ENCODE measurements at places on chromosomes 7 and 10.

DNA sequence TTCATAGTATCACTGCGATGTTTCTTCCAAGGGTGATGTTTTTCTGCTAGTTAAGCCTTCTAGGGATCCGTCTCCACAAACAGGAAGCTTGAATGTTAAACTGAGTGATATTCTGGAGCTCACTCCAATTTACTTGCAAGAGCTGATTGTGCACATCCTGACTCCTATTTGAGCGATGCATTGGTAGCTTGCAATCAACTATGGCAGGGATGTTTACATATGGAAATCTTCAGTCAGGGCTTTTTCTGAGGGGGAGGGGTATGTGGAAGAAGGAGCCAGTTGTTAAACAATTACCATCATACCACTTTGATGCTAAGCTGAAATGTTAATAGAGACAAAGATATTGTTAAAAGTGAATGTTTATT is 43.2 kb upstream of the NXPH1 start:
- DNase-seq = no peak

- peak; percentile 8 for DNase-seq
Measured at GRCh38 chr7:121620953-121621606, 225.0 kb upstream of the FAM3C start.

DNA sequence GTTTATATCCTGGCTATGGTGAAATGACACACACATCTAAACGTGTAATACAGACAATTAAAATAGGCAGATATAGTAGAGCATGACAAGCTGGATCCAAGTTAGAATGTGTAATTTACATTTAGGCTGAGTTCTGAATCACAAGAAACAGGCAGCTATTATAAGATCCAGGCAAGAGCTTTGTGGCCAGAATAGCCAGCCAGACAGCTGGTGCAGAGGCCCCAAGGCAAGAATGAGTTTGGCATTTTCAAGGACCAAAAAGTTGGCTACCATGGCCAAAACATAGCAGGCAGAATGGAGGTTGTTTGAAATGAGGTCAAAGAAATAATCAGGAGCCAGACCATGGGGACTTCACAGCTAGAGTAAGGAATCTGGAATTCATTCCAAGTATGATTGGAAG is 281.7 kb downstream of the MTERF1 start:
- DNase-seq = no peak

DNA sequence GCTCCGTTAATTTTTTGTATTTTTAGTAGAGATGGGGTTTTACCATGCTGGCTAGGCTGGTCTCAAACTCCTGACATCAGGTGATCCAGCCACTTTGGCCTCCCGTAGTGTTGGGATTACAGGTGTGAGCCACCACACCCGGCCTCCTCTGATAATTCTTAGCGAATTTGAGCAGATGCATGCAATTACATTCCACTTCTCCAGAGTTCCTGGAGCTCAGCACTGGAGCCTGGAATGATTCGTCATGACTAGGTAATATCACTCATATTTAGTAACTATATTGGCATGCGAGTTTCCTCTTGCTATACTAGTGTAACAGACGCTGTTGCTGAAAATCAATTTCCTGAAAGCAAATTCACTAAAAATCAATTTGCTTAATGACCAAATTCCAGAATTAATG is 86.8 kb downstream of the MKX start:
- no peak for DNase-seq

DNA sequence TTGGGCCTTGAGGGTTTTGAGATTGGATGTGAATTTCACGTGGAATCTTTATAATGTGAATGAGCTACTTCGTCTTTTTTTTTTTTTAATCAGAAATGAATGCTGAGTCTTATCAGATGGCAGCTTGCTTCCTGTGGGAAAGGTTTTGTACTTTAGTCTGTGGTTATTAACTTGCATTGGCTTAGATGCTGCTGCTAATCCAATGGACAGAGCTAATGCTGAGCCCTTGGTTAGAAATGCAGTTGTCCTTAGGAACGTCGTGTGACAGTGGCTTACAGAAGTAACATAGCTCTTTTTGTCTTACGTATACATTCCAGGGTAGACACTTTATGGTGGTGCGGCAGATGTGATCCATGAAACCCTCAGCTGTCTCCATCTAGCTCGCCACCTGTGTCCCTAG is 32.8 kb downstream of the ADCY1 start:
- no peak for DNase-seq

GRCh38 chr10:75606203-75606779 is 174.9 kb downstream of the LRMDA start:
- no peak for DNase-seq

DNA sequence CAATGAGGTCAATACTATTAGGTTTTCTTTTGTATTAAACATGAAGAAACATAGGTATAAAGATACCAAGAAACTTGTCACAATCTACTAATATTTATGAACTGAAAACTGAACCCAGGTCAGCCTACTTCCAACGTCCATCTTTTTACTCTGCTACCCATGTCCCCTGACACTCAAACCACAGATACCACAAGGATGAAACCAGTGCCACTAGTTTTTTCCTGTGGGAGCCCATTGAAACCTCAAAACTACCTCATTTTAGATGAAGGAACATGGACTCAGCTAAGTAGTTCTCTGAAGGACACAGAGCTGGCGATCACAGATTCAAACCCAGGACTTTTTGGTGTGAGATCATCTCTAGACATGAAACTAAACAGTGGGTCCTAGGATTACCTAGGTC is 6.8 kb downstream of the TET1 start:
- no peak for DNase-seq

GRCh38 chr10:101323495-101323894 is 30.5 kb upstream of the BTRC start:
- no peak for DNase-seq

GRCh38 chr7:116426428-116427156 is 72.9 kb upstream of the CAV2 start:
- no peak for DNase-seq

GRCh38 chr10:46272863-46273415 is 13.9 kb upstream of the ANTXRL start:
- DNase-seq = no peak

DNA sequence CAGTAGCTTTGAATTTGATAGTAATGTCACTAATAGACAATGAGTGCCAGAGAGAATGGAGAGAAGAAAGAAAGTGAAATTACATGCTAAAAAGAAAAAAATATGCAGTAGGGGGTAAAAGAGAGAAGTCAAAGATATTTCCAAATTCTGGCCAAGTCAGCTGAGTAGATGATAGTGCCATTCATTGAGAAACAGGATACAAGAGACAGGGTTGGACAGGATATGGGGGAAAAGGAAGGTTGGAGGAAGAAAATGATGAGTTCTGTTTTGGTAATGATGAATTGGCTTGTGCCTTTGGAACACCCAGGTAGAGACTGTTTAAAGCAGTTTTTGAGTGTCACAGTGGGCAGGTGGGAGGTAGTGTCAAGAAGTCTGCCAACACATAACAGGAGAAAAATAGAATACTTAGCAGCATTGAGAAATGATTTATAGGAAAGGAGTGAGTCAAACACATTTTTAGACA is 78.3 kb downstream of the LRRC17 start:
- no peak for DNase-seq

DNA sequence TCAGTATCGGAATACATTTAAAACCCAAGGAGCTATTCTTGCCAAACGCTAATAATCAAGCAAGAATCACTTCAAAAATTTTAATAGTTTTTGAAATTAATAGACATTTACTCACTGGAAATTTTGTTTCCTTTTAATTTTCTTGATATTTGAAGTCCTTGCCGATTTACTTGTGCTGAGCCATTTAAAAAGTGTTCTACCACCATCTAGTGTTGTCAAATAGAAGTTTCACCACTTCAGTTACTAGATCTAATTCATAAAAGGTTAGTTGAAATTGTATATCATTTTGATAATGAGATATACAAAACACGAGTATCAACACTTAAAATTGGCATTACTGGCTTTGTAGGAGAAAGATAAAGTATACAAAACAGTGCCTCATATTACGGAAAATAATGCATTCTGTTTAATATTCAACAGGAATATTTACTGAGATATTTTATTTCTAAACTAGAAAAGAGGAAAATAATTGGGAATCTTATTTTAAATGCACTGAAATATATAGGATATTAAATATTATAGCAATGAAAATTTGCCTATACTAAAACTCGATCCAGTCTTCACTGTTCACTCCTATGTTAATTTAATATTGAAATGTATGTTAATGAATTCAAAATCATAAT is 664.8 kb upstream of the SEMA3D start:
- DNase-seq = peak; percentile 29

DNA sequence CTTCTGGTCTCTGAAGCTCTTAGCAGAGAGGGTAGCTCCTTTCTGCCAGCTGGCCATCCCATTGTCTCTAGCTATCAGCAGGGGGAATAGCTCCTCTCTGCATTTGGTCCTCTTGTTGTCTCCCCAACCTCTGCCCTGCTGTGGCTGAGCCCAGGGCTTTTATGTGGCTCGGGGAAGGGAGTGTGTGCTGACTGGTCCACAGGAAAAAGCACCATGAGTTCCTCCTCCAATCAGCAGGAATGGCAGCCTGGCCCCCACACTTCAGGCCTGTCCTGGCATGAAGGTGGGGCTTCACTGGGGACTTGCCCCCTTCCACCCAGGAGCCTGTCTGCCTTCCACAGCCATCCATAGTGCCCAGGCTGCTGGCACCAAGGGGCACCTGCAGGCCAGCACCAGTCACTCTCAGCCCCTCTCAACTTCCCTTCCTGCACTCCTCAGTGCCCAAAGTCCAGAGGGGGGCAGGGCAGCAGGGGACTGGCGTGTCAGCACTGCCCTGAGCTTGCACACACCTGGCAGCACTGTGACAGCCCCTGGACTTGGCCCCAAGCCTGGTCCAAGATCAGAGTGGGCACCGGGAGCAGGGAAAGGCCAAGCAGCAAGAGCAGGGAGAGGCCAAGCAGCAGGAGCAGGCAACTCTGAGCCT is 36.2 kb downstream of the NOLC1 start:
- DNase-seq = no peak

GRCh38 chr10:65949526-65949925 is 976.3 kb upstream of the LRRTM3 start:
- no peak for DNase-seq

GRCh38 chr10:73922864-73923133 is 11.9 kb downstream of the PLAU start:
- no peak for DNase-seq

DNA sequence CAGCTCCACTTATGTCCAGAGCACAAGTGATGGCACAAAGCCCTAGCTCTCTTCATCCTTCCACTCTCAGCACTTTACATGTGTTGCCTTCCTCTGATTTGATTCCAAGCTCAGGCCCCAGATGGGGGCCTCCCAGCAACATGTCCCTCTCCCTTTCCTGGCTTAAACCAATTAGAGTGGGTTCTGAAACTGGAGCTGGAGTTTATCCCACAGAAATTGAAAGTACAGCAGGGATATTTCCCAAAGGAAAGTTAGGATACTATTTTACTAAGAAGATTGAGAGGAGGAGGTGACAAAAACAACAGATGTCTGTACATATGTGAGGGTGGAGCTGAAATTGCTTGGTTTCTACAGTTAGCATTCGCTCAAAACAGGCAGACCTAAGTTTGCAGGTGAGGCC is 724.6 kb downstream of the AUTS2 start:
- no peak for DNase-seq

- no peak for DNase-seq
Measured at GRCh38 chr7:158568974-158569857, 18.4 kb downstream of the PTPRN2 start.

DNA sequence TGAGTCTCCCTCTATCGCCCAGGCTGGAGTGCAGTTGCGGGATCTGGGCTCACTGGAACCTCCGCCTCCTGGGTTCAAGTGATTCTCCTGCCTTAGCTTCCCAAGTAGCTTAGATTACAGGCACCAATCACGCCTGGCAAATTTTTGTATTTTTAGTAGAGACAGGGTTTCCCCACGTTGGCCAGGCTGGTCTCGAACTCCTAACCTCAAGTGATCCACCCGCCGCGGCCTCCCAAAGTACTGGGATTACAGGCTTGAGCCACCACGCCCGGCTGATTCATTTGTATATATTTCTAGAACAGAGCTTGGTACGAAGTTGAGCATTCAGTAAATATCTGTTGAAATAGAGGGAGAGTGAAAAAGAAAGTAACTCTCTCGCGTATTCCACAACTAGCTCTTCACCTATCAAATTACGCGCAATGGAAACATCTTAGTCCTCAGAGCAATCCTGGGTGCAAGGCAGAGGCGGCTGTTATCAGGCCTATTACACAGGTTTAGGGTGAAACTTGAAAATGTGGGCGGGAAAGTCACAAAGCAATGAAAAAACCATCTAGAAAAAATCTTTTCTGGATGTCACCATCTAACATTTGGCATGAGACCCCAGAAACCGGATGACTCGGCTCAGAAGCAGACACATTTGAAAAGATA is 707 bp upstream of the GHITM start:
- DNase-seq = no peak

GRCh38 chr7:72441791-72442190 is 29.7 kb upstream of the CALN1 start:
- DNase-seq = no peak

DNA sequence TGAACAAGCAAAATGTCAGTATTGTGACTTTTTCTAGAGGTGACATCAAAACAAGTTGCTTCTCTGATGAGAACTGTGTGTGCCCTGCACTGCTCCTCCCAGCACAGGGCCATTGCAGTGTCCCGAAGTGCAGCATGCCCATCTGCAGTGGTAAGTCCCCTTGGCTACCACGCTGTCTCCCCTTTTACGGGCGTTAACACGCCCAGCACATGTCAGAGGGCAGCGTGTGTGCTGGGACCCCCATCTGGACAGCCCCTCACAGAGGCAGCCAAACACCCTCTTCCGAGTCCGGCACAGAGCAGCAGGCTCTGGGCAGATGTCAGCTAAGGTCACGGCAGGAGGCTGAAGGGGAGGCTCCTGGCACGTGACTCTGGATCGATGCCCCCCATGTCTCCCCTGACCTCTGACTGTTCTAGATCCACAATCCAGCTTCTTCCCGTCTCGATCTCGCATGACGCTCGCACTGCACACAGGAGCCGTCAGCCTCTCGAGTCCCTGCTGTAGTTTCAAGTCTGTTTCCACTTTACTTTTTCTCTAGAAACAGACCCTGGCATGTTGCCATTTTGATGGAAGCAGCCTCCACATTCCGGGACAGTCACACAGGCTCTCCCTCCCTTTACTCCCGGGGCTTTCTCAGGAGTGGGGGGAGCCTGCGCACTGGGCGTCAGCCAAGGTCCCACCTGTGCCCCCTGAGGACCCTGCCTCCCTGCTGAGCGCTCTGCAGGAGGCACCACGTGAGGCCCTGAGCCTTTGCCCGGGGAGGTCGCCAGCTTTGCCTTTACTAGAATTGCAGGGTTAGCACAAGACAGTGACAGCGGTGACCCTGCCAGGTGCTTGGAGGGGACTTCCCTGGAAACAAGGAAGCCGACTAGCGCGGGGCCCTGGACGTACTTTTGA is 133.8 kb downstream of the TCERG1L start:
- DNase-seq = no peak

DNA sequence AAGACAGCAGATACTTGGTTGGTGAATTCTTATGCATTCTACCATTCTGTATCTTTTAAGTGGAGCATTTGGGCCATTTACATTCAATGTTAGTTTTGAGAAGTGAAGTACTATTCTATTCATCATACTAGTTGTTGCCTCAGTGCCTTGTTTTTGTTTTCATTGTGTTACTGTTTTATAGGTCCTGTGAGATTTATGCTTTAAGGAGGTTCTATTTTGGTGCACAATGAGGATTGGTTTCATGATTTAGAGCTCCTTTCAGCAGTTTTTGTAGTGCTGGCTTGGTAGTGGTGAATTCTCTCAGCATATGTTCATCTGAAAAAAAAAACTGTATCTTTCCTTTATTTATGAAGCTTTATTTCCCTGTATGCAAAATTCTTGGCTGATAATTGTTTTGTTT is 23.3 kb upstream of the WNT2 start:
- DNase-seq = no peak
